ENCODE measurements at places on chromosomes 4 and X. TPM values are rescaled to one million over a fixed set of nuclear protein-coding genes. Genes with fewer than 3 reads are reported as not detected.

GRCh38 chr4:183408796-183409195 lies 35.6 kb upstream of the CDKN2AIP start:
- H3K27me3 ChIP-seq = no peaks in the 10 kb centered on the region
- DNase-seq = no peak
- no peak overlapping the region for H3K27ac ChIP-seq
- no peak overlapping the region for H3K4me3 ChIP-seq
- H3K36me3 ChIP-seq = no peaks in the 10 kb centered on the region

- no peaks in the 10 kb centered on the region for H3K4me1 ChIP-seq
- no peak for DNase-seq
- no peaks in the 10 kb centered on the region for H3K36me3 ChIP-seq
- no peak overlapping the region for H3K27ac ChIP-seq
- peaks cover 19% of the 10 kb centered on the region for H3K27me3 ChIP-seq
Observed at GRCh38 chr4:118033148-118034052, 886 bp upstream of the NDST3 start.

DNA sequence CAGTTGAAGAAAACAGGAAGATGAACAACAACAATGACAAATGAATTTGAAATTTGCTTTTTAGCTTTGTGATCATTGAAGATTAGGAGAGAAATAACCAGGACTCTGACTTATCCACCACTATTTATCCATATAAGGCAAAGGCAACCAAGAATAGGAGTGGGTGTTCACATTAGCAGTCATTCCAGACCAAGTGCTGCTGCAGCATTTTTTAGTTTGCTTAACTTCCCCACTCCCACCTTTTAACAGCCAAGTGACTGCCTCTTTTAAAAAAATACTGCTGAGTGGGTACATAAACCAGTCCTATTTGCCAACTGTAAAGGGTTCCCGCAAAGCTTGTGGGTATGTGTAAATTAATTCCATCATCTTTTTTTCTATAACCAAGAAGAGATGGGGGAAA lies 230.9 kb downstream of the IQCM start:
- no peaks in the 10 kb centered on the region for H3K4me1 ChIP-seq
- DNase-seq = no peak
- no peak overlapping the region for H3K27ac ChIP-seq
- H3K27me3 ChIP-seq = no peaks in the 10 kb centered on the region
- H3K36me3 ChIP-seq = no peaks in the 10 kb centered on the region
- no peak overlapping the region for H3K4me3 ChIP-seq

The HTN3 gene
- total RNA-seq = 0.28 TPM

The PAPSS1 gene
- total RNA-seq = 39.0 TPM

The ACE2 gene
- total RNA-seq = 0.38 TPM
